ENCODE measurements at places on chromosomes 4 and X.

DNA sequence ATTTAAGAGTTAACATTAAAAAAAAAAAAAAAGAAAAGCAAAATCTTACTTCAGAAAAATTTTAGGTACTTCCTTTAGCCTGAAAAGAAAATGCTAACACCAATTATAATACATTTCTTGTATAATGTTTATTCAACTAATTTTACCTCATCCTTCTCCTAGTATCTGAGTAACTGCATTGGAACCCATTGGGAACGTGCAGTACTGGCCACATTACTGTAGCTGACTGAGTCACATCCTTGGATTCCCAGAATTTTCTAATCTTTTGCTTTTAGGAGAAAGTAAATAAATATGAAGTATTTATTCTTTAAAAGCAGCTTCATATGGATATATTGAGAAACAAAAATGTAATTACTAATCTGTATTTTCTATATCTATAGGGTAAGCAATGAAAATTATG, 82.6 kb upstream of the SLITRK2 start:
- DNase-seq, result no peak

DNA sequence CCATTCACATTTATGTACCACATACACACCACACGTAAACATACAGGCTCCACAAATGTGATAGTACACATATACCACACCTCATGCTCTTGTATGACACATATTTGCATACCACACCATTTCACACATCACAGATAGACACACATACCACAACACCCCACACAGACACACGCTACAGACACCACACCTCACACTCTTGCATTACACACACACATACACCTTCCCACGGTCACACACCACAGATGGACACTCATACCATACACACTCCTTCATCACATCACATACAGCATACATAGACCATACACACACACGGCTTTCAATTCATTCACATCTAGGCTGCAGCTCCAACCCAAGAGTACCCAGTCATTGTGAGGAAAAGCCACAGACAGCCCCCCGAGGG, 222.5 kb upstream of the RPL34 start:
- DNase-seq, result no peak

GRCh38 chr4:14916554-14917297, 85.6 kb upstream of the CPEB2 start:
- DNase-seq, result no peak

DNA sequence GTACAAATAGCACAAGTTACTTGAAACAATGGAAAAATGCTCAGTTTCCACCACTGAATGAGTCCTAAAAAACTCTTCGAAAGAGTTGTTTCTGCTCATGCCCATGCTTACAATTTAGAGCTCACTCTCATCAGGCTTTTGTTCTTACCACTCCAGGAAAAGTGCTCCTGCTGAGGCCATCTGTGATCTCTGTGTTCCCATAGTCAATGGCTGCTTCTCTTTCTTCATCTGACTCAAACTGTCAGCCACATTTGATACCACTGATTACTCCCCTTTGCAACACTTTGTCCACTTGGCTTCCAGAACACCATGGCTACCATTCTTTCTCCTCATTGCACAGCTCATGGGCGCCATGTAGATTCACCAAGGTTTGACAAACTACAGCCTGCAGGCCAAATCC, 80.0 kb upstream of the SLC34A2 start:
- no peak for DNase-seq

GRCh38 chrX:138708268-138708667, 3.2 kb downstream of the FGF13 start:
- DNase-seq, result no peak

DNA sequence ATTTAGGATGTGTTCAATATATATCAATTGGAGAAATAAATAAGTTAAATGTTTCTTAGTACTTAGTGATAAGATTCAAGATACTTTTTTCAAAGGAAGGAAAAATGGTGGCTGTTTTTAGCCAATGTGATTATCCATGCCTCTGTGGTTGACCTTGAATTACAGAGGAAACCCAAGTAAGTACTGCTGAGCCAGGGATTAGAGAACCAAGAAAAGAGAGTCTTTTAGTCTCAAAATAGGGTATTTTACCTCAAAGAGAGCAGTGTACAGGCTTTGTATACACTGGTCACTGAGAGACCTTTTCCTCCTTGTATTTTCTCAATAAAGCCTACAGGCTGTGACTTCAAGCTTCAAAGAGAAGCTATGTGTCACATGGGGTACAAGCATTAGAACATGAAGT, 1075.3 kb downstream of the ADGRL3 start:
- no peak for DNase-seq

GRCh38 chr4:144734522-144734921, 88.6 kb downstream of the HHIP start:
- DNase-seq, result no peak

DNA sequence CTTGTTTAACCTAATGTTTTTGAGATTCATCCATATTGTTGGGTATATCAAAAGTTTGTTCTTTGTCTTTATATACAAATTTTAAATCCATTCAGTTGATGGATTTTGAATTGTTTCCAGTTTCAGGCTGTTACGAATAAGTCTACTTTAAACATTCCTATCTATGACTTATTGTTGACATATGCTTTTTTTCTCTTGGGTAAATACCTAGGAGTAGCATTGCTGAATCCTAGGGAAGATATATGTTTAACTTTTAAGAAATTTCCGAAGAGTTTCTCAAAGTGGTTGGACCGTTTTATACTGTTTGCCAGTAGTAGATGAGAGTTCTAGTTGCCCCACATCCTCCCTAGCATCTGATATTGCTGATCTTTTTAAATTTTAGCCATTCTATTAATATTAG, 60.9 kb upstream of the IL13RA1 start:
- DNase-seq, result no peak

DNA sequence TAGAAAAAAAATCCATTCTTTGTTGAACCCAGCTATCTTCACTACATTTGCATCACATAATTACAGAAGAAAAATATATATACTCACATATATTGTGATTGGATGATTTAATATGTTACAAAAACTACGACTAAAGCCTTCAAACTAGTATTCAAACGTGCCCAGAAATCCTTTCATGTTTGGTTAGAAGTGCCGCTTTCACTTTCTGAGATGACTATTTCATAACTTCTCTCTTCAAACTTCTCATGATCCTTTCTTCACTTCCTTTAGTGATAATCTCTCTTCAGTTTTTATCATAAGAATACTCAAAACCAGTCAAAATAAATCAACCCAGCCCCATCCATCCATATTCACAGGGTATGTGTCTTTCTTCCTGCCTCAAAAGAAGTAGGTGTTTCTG, 50.8 kb upstream of the NAF1 start:
- DNase-seq, result no peak

- no peak for DNase-seq
Measured at GRCh38 chr4:3336382-3337356, 43.8 kb downstream of the RGS12 start.

DNA sequence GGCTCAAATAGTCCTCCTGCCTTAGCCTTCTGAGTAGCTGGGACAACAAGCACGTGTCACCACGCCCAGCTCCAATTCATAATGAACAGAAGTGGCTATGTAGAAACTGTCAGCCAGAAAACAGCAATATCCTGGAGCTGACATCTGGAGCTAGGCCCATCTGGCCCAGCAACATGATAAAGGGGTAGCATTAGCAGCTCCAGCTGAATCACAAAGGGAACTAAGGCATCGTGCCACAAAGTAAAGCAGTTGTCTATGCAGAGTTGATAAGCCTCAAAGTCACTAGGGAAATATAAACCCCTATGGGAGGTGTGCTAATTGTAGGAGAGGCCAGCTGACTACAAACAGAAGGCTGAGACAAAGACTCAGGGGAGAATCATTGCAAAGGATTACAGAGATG, 270.5 kb upstream of the GPC4 start:
- DNase-seq, result no peak

- DNase-seq, result no peak
Measured at GRCh38 chr4:106339431-106339830, 23.1 kb downstream of the AIMP1 start.

DNA sequence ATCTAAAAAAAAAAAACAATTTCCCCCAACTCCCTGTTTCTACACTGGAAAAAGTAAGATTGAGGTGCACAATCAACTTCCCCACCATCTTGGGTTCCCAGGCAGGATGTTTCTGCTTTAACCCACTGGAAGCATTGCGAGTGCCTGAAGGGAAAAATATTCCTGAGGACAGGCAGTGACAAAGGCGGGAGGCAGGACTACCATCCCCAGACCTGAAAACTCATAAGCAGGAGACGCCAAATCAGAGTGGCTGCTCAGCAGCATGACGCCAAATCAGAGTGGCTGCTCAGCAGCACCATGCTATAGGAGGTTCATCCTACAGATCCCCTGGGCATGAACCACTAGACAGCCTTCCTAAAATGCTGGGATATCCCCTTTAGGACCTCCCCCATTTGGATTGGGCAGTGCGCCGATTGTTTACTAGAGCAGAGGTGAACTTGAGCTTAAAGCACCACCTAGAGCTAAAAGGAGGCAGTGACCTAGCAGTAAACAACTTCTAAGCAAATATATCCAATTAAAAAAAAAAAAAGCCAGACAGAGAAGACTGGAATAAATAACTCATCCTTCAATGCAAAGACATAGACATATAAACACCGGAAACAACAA, 35.0 kb upstream of the GK start:
- DNase-seq, result no peak

DNA sequence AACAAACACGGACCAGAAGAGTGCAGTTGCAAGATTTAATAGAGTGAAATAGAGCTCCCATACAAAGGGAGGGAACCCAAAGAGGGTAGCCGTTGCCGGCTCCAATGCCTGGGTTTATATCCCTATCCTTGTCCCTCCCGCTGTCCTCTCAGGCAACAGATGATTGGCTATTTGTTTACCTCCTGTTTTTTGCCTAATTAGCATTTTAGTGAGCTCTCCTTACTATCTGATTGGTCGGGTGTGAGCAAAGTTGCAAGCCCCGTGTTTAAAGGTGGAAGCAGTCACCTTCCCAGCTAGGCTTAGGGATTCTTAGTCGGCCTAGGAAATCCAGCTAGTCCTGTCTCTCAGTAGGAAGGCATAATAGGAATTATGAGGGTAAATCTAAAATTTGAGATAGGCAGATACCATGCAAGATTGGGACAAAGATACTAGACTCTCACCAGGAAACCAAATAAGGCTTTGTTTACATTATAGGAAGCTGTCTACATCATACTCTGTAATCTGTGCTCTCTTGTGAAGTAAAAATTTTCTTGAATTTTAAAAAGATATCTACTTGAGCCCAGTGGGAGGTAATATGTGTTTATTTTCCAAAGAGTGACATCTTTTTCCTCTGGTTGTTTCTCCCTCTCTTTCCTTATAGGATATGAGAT, 65.9 kb downstream of the ATP10D start:
- no peak for DNase-seq
